ENCODE measurements at places on chromosomes 6 and 20.

DNA sequence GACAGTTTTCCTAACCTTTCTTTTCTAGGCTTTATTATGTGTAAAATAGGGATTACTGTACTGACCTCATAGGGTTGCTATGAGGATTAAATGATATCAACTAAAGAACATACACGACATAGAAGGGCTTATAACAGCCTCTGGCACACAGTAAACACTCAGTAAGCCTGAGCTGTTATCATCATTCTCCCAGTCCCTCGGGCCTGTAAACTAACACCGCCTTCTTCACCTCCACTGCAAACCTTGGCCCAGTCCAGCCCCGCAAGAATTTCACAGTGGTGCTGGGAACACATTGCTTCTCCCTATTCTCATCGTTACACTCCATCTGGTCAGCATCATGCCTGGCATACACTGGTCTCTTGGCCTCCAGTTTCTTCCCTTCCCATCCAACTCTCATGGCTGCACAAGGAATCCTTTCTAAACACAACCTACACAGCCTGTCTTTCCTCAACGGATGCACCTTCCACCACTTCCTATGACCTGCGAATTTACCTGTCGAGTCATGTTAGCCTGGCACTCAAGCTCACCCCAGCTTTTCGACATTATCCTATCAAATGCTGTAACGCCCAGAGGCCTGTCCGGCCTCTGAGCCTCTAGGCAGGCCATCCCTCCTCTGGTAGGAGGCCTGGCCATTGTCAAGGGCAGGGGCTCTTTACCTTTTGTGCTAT lies 92.1 kb downstream of the FYN start:
- DNase-seq, result no peak

GRCh38 chr6:35519313-35520015 lies 6.8 kb upstream of the TULP1 start:
- no peak for DNase-seq

- DNase-seq, result no peak
Measured at GRCh38 chr6:53119349-53119748, 29.3 kb downstream of the GCM1 start.

- no peak for DNase-seq
Measured at GRCh38 chr20:23150304-23151007, 64.3 kb upstream of the CD93 start.
